T-helper 2 cell treated with Interferon-gamma antibody and Interleukin-4, amounts not matched to agents 100 ng/mL and 5 ng/mL, for 36 hours (primary cell): ENCODE measurements at places on chromosomes 2 and 18. TPM values are rescaled to one million over a fixed set of nuclear protein-coding genes. Genes with fewer than 3 reads are reported as not detected.

Gene TXNDC2
- total RNA-seq: not detected in 2 replicates

Gene FOXI3
- not detected in 2 replicates for total RNA-seq

Gene BZW1
- 253 and 264 TPM in 2 replicates for total RNA-seq

Gene LONRF2
- total RNA-seq: 0.16 and 0.27 TPM in 2 replicates

Gene COL5A2
- total RNA-seq: 0.27 and 0.52 TPM in 2 replicates

Gene FTCDNL1
- 1.1 and 1.2 TPM in 2 replicates for total RNA-seq

Gene MBP
- total RNA-seq: 89.5 and 96.0 TPM in 2 replicates

Gene SIX3
- total RNA-seq: 0.14 and 0.18 TPM in 2 replicates
